Keratinocyte (primary cell): ENCODE measurements at places on chromosomes 11 and 22.
A peak's percentile ranks its signal among the peaks of the same experiment; 100 is the strongest.

DNA sequence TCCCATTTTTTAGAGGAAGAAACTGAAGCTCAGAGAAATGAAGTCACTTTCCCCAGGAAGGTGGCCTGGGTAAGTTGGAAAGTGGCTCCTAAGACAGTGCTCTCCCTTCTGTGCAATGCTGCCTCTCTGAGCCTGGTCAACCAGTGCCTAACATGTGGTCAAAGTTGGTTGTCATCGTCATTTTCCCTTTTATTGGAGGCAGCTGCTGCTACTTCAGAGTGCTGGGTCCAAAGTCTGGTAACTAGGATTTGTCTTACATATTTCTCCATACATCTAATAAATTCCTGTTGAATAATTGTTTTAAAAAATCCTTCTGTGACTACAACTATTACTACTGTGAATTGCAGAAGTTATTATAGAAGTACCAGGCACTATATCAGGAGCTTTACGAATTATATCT lies 48.1 kb downstream of the TECTA start:
- DNase-seq = no peak

DNA sequence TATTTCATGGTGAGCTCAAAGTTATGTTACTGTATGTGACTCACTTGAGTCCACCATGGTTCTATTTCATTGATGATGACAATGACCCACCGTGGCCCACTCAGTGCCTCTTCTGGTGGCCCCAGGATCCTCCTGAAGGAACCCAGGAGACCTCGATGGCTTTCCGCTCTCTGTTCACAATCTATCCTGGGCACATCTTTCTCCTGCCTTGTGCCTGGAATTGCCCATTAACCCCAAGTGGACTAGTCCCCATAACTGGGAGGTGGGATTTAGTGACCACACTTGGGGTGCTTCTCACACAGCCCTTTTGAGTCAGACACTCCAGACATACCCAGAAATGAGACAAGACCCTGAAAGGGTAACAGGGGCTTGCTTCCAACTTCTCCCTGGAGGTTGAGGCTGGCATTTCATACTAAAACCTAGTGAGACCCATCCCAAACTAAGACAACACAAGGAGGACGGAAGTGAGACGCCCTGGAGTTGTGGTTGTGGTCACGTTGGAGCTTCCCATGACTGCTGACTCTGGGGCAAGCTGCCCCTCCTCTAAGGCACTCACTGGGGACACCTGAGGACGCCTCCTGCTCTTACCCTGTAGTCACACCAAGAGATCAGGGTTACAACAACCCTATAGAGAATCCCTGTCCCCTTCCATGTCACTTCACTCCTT lies 22.1 kb downstream of the IGLL5 start:
- DNase-seq = no peak

DNA sequence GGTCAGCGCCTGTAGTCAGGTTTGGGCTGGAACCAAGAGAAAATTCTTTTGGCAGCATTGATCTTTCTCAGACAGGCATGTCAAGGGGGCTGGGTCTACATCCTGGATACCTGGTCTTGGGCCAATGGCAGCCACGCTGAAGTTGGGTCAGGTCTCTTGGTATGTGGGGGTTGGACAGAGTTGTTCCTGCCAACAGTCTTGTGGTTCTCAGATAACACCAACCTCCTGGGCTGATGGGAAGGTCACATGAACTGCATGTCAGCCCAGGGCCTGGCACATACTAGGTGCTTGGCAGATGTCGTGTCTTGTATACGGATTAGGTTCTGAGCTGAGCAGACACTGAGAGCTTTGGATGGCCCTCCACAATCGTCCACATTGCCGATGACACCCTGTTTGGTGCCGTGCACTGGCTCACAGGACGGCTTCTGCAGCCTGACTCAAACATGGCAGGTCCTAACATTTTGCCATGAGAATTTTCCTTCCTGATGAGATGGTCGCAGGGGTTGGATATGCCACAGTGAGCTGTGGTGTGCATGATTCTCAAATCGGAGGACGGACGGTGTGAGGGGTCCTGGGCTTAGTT lies 42.0 kb downstream of the FBLN1 start:
- DNase-seq = no peak

DNA sequence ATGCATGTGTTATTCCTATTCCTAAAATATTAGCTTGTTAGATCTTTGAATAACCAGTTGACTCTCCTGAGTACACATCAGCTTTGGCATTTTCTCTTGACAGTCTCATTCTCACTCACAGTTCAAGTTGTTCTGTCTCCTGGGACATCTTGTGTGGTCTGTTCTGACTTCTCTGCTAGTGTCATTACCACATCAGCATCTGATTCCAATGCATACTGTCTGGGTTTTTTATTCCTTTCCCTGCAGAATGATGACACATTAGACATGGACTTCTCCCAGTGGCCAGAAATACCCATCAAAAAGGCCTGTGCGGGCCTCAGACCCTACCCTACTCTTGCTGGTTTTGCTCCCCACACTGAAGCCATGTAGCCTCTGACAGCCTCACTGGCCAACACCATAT lies 2.7 kb downstream of the ZNF74 start:
- DNase-seq = no peak

DNA sequence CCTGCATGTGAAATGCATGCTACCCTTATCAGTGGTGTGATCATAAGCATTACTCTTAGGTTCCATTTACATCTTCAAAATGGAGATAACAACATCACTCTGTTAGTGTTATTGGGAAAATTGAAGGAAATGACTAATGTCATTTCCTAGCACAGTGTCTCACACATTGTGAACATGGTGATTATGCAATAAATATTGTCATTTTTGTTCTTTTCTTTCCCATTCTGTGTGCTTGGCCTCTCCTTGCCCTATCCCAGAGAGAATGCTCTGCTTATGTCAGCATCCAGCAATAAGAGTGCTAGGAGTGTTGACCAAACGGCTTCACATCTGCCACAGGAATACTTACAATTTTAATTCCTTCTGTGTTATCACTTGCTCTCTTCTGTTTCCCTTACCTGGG lies 1024.1 kb upstream of the CCDC90B start:
- no peak for DNase-seq

DNA sequence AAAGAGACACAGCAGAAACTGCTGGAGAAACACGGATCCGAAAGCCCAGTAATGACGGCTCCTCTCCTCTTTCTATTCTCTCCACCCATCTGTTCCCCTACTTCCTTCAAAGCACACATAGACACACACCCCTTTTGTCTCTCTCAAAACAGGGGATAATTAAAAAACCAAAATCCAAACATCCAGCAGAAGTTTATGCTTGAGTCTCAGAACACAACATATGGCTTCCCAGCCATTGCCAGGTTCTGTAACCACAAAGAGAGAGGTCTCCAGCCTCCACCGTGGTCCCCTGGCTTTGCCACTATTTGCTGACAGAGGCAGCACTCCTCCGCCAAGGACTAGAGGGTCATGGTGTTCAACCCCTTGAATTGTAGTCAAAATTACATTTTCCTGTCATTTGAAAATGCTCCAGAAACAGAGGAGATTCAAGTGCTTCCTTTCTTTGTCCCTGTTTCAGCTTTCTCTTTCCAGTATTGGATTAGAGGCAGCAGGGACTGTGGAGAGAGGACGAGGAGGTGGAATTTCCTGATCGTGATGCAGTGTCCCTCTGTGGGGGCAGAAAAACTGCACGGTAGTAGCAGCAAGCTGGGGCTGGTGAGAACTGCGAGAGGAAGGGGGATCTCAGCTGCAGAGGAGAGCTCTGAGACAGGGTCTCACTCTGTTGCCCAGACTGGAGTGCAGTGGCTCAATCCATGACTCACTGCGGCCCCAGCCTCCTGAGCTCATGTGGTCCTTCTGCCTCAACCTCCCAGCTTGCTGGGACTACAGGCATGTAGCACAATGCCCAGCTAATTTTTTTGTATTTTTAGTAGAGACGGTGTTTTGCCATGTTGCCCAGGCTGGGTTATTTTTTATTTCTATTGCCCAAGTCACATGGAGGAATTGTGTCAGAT lies 60.3 kb downstream of the UBASH3B start:
- no peak for DNase-seq

DNA sequence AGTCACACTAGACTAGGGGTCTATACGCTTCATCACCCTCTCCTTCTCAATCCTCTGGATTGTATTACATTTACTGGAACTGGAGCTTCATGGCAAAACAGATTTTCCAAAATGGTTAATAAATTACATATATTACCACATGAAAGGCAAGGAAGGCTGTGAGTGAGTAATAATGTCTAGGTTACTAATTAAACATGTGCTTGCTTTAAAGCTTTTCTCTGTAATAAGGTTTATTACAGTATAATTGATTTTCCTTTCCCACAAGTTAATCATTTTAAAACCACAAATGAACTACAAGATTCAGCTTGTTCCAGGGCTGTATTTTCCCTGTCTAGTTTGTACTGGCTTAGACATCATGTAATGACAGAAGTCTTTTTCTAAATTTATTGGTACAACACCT lies 25.6 kb downstream of the MMP13 start:
- DNase-seq = no peak

DNA sequence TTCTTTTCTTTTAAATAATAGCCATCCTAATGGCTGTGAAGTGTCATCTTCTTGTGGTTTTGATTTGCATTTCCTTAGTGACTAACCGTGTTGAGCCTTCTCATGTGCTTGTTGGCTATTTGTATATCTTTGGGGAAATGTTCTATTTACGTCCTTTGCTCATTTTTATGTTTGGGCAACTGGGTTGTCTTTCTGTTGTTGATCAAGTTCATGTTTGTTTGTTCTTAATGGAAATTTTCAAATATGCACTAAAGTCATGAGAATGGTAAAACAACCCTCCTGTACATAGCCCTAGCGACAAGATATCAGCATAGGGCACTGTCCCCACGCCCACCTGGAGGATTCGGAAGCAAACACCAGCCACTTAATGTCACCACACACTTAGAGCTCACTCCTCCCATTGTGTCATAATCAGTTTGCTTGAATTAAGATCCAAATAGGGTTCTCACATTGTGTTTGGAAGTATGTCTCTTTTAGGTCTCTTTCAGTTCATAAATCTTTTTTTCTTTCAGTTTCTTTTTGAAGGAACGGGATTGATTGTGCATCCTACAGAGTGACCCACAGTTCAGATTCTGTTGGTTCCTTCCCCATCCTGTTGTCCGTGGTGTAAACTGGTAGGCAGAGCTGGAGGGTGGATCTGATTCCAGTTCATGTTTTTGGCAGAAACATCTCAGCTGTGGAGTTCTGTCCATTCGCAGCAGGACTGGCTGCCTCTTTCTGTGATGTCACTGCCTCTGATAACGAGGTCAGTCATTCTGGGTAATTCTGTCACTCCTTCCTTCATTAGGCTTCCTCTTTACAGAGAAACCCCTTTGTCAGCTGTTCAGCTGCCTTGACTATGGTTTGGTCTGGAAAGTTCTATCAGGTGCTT lies 26.4 kb upstream of the ADORA2A start:
- no peak for DNase-seq

DNA sequence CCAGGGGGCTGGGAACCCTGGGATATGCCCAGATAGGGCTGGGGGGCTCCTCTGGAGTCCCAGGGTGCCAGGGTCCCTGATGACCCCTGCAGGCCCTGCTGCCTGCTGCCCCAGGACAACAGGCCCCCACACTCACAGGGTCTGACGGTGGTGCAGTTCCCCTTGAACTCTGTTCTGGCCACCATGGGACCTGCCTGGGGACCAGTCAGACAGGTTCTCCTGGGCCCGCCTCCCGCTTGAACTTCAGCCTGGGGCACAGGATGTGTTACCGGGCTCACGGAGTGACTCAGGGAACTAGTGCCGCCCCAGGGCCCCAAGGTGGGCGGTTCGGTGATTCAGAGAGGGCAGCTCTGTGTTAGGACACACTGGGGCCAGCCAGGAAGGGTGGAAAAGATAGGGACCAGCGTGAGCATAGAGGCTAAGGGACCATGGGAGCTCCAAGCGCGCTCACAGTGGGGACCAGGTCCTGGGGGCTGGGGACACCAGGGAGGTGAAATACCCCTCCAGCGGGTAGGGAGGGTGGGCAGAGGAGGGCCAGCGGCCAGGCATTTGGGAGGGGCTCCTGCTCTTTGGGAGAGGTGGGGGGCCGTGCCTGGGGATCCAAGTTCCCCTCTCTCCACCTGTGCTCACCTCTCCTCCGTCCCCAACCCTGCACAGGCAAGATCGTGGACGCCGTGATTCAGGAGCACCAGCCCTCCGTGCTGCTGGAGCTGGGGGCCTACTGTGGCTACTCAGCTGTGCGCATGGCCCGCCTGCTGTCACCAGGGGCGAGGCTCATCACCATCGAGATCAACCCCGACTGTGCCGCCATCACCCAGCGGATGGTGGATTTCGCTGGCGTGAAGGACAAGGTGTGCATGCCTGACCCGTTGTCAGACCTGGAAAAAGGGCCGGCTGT lies 21.5 kb upstream of the TXNRD2 start:
- peak; percentile 84 for DNase-seq

DNA sequence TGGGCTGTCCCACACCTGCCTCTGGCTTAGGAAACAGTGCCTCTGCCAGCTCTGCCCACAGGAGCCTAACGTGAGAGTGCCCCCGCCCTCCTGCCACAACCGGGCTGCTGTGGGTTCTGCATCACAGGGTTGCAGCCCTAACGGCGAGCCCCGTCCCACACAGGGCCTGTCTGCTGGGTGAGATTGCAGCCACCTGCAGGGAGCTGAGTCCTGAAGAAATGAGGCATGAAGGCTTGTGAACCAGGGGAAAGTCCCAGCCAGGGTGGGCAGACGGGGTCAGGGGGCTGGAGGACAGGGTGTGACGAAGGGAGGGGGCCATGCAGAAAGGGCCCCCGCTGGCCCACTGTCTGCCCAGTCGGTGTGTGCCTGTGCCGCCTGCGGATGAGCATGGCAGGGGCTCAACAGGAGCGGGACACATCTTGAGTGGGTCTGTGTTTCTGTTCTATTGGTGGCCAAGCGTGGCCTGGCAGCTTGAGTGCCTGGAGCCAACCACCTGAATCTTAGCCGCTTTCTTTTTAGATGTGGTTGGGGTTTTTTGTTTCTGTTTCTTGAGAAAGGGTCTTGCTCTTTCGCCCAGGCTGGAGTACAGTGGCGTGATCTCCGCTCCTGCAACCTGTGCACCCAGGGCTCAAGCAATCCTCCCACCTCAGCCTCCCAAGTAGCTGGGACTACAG lies 38.9 kb downstream of the CTTN start:
- no peak for DNase-seq

DNA sequence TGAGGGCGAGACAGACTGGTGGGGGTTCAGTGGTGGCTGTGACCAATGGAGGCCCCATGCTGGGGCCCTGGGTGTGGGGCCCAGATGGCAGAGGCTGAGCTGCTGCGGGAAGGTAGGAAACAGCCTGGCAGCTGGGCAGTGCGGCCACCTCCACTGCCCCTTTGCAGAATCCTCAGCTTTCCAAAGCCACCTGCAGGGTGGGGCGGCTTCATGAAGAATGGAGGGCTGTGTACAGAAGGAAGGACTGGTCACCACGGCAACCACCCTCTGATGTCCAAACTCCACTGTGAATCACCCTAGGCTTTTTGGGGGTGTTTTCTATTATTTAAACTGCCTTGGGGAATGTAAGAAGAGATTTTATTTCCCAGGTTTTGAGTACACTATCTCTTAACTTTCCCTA lies 166.3 kb upstream of the NAV2 start:
- no peak for DNase-seq
